ENCODE measurements at places on chromosomes 7 and 10. TPM values are rescaled to one million over a fixed set of nuclear protein-coding genes. Genes with fewer than 3 reads are reported as not detected.

CYP2C19 gene
- not detected for total RNA-seq

TMEM236 gene
- under 0.01 TPM for total RNA-seq

IFIT5 gene
- total RNA-seq = 19.7 TPM

SUN3 gene
- total RNA-seq = not detected

NME8 gene
- not detected for total RNA-seq

UBN2 gene
- 7.5 TPM for total RNA-seq
